ENCODE measurements at places on chromosomes 7 and 10. TPM values are rescaled to one million over a fixed set of nuclear protein-coding genes. Genes with fewer than 3 reads are reported as not detected.
A peak's percentile ranks its signal among the peaks of the same experiment; 100 is the strongest.

The PRSS37 gene
- total RNA-seq, result not detected

The HMX2 gene
- total RNA-seq, result not detected

The PAPOLB gene
- not detected for total RNA-seq

GRCh38 chr7:148021507-148022045 lies 569.0 kb upstream of the C7orf33 start:
- H3K4me1 ChIP-seq, result no peaks in the 10 kb centered on the region
- no peak overlapping the region for H3K27ac ChIP-seq
- no peak overlapping the region for H3K4me3 ChIP-seq
- no peaks in the 10 kb centered on the region for H3K36me3 ChIP-seq
- no peak for DNase-seq

DNA sequence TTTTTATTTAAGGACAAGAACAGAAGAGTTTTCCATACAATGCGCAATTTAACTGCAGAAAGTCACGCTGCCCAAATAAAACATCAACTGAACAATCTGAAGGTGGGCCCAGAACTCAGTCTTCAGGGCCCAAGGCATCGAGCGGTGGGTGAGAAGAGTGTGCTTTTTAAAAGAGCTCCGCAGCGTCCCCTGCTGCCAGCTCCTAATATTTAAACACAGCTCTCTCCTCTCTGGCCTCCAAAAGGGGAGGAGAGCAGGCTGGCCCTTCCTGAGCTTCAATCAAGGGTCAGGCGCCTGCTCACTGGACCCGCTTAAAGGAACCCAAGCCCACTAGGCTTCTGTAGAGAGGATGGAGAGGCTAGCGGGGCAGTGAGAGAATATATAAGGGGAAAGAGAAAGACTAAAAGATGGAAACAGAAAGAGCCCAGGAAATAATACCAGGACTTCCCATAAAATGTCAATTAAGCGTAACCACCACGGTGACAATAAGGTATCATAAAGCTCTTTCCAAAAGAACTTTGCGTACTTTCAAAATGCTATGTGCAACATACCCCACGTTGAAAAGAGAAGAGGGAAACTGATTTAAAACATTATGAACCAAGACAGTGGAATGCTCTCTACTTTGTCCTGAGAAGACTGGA lies 2.8 kb downstream of the FAM53B start:
- H3K27ac ChIP-seq, result peak overlapping the region; percentile 26
- peaks cover 29% of the 10 kb centered on the region for H3K4me1 ChIP-seq
- peaks cover 15% of the 10 kb centered on the region for H3K36me3 ChIP-seq
- peak; percentile 70 for DNase-seq
- no peaks in the 10 kb centered on the region for H3K27me3 ChIP-seq

- no peaks in the 10 kb centered on the region for H3K4me1 ChIP-seq
- H3K4me3 ChIP-seq, result no peak within 1 kb of the TSS
- no peak within 1 kb of the TSS for H3K27ac ChIP-seq
- no peak for DNase-seq
- H3K36me3 ChIP-seq, result no peaks in the 10 kb centered on the region
- H3K27me3 ChIP-seq, result peaks cover 16% of the 10 kb centered on the region
Measured at GRCh38 chr10:17808971-17809841, at the start of gene MRC1. Gene MRC1, plus strand, starts transcription at chr10:17809348. Its CDS starts 118 bp downstream, at chr10:17809466.

- no peak for DNase-seq
- H3K27ac ChIP-seq, result no peak overlapping the region
- no peaks in the 10 kb centered on the region for H3K4me1 ChIP-seq
- peaks cover 95% of the 10 kb centered on the region for H3K27me3 ChIP-seq
Measured at GRCh38 chr10:12561307-12561706, 212.0 kb downstream of the CAMK1D start.

- no peak for DNase-seq
- H3K27ac ChIP-seq, result no peak overlapping the region
- no peaks in the 10 kb centered on the region for H3K27me3 ChIP-seq
- H3K36me3 ChIP-seq, result no peaks in the 10 kb centered on the region
Measured at GRCh38 chr7:24690251-24690650, 67.0 kb downstream of the GSDME start.

GRCh38 chr10:62106929-62107519 lies 161.6 kb downstream of the RTKN2 start:
- H3K27me3 ChIP-seq, result no peaks in the 10 kb centered on the region
- H3K4me3 ChIP-seq, result no peak overlapping the region
- no peak overlapping the region for H3K27ac ChIP-seq
- no peaks in the 10 kb centered on the region for H3K36me3 ChIP-seq
- peaks cover 48% of the 10 kb centered on the region for H3K4me1 ChIP-seq

DNA sequence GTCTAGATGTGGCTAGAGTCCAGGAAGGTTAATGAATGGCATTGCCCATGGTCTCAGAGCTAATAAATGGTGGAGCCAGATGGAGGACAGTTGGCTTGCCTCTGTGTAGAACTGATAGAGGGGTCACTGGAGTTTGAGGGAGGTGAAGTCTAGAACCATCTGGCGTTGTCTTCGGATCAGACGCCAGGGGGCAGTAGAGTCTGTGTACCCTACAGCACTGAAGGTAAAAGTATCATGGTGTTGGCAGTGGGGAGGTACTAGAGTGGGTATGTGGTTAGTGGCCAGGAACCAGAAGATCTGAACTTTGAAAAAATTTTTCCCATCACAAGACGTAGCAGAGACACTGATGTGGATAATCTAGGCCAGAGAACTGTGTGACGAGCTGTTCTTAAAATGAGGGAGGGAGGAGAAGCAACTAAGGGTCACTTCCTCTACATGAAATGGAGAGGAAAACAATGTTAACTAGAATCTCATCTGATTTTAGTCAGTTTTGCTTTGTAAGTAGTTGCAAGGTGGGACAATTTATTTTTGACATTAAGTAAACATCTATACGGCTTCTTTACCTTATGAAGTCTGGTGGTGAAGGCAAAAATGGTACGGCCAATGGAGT lies 227.9 kb upstream of the PRSS58 start:
- no peaks in the 10 kb centered on the region for H3K4me1 ChIP-seq
- H3K27me3 ChIP-seq, result peaks cover 81% of the 10 kb centered on the region
- no peak overlapping the region for H3K4me3 ChIP-seq
- peak; percentile 26 for DNase-seq
